ENCODE measurements at places on chromosomes 7 and 10. TPM values are rescaled to one million over a fixed set of nuclear protein-coding genes. Genes with fewer than 3 reads are reported as not detected.

GRCh38 chr10:5764422-5765297, 48.6 kb downstream of the GDI2 start:
- DNase-seq, result no peak

GRCh38 chr7:25812086-25812850, 339.7 kb upstream of the NFE2L3 start:
- DNase-seq, result no peak

DNA sequence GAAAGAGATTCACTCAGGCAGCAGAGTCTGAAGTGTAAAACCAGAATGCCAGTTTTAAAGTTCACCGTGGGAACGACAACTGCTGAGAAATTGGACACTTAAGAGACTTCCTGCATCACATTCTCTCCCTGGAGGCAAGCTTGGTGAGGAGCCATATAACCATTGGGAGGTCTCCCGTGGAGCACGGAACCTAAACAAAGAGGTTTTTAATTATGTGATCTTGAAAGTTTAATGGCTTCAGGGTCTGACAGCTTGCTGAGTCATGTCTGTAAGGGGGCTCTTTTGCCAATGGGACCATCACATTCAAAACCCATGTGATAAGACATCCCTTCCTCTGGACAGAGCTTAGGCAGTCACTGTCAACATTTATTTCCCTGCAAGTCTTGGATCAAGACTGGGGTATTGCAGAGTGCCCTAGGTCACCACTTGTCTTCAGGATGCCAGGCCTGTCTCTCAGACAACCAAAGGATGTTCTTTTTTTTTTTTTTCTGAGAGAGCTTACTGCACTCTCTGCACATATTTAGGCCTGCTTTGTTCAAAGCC, 674.4 kb downstream of the TYW1 start:
- no peak for DNase-seq

DNA sequence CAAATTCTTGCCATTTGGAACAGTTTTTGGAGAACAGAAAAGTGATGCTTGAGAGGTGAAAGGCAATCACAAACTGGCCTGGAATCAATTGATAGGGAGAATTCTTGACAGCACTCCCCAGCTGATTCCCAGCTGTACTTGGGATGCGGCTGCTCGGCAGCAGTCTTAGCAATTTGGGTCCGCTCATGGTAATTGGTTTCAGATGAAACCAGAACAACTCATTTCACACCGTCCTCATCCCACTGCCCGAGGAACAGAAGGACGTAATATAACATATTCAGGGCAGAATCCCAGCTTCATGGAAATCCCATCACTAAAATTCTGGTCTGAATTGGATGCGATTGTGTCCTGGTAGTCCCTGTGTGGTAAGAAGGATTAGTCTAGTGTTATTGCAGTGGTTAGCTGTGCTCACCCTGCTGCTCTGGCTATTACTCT, 223.3 kb upstream of the FERD3L start:
- DNase-seq, result no peak

- no peak for DNase-seq
Measured at GRCh38 chr7:148834605-148835004, 49.5 kb downstream of the EZH2 start.

GRCh38 chr10:71597821-71598498, 121.6 kb downstream of the C10orf105 start:
- DNase-seq, result no peak

- DNase-seq, result no peak
Measured at GRCh38 chr7:47047384-47047783, 534.5 kb downstream of the TNS3 start.

GRCh38 chr7:31562002-31562401, 48.1 kb downstream of the ITPRID1 start:
- no peak for DNase-seq

GRCh38 chr10:69481305-69481704, 30.0 kb downstream of the TSPAN15 start:
- no peak for DNase-seq

DNA sequence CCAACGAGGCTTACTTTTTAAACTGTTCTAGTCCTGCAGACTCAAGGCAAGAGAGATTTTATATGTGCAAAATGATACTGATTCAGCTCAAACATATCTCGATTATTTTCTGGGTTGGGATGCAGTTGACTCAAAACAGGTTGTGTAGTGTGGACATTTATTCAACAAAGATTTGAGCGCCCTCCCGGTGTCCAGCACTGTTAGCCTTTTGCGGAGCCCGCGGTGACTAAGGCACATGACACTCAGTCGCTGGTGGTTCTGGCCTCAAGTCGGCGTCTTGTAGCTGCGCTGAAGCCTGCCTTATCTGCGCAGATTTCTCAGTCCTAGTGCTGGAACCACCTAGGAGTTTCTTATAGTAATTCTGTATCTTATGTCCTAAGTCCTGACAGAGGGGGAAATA, 938 bp upstream of the CADPS2 start:
- no peak for DNase-seq

DNA sequence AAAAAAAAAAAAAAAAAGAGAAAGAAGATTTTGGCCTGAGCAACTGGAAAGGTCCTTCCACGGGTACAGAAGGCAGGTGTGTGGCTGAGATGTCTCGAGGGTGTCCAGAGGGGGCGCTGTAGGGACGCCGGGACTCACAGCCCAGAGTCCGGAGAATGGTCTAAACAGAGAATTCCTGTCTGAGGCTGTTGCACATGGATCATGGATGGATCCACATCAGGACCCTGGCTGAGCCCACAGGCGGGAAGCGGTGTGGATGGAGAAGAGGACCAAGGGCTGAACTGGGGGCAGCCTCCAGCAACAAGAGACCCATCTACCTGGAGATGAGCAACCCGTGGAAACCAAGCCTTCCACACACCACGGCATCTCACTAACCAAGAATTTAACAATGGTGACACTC, 55.0 kb downstream of the PKD1L1 start:
- no peak for DNase-seq

DNA sequence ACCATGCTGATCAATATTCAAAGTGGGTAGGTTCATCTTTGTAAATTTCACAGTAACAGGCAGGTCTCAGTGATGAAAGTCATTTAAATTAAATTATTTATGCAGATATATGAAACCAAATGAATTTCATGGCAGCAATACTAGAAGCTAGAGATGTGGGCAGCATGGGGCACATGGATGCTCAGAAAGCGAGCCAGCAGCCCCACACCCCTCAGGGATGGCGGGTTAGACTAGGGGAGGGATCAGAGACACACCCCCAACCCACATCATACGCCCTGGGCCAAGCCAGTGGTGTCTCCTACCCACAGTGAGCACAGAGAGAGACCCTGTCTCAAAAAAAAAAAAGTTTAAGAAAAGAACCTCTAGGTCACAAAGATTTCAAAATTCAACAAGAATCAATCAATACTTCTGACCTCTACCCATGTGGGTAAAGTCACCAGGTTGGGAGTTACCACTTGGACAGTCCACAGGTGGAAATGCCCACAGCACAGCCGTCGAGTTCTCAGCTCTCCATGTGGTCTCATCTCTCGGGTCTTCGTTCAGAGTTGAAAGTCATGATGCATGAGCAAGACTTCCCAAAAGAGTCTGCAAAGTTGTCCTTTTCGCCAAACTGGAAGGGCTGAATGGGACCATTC, 79.3 kb upstream of the PPP2R2D start:
- no peak for DNase-seq

DNA sequence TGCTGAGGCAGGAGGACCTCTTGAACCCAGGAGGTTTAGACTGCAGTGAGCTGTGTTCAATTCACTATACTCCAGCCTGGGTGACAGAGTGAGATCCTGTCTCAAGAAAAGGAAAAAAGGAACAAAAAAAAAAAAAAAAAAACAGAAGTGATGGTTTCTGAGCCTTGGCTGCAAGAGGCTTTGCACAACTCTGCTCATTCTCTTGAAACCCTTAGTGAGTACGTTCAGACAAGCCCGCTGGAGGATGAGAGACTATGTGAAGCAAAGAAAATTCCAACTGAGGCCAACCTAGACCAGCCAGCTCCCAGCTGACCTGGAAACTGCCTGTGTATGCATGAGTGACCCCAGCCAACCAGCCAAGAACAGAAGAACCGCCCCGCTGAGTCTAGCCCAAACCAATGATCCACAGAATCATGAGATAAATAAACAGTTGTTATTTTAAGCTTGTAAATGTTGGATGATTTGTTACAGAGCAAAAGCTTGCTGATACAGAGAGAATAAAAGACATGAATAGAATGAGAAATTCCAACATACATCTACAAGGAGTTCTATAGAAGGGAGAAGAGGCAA, 50.6 kb upstream of the FZD9 start:
- DNase-seq, result no peak

GRCh38 chr7:18978108-18978495, 139.3 kb downstream of the TWIST1 start:
- DNase-seq, result no peak

DNA sequence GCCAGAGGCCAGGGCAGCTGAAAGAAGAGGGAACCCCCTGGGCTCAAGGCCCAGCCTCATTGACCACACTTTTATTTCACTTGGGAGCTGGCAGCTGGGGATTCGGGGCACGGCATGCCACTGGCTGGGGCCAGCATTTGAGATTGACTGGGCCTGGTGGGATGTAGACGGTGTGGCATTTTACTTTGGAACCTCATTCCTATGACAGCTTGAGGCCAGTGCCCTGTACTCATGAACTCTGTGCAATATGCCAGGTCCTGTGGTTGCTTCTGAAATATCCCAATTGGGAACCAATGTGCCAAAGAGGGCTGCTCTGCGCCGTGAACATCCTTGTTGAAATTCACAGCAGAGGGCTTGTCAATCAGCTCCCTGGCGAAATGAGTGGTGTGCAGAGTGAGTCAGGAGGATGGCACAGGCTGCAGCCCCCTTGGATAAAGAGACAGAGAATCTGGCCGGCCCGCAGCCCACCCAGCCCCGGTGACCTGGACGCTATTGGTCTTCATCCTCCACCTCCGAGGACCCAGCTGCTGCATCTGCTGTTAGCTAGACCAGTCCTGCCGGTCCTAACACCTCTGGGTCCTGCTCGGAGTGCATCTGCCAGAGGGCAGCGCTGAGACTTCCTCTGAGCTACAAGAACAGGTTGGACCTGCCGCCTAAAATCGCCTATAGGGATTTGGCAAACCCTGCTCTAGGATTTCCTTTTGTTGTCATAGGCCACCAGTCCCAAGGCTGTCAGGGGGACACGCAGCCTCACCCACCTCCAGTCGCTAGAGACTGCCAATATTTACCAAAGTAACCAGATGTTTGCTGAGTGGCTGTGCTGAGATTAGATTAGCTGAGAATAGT, 58.0 kb downstream of the PRKAG2 start:
- no peak for DNase-seq

DNA sequence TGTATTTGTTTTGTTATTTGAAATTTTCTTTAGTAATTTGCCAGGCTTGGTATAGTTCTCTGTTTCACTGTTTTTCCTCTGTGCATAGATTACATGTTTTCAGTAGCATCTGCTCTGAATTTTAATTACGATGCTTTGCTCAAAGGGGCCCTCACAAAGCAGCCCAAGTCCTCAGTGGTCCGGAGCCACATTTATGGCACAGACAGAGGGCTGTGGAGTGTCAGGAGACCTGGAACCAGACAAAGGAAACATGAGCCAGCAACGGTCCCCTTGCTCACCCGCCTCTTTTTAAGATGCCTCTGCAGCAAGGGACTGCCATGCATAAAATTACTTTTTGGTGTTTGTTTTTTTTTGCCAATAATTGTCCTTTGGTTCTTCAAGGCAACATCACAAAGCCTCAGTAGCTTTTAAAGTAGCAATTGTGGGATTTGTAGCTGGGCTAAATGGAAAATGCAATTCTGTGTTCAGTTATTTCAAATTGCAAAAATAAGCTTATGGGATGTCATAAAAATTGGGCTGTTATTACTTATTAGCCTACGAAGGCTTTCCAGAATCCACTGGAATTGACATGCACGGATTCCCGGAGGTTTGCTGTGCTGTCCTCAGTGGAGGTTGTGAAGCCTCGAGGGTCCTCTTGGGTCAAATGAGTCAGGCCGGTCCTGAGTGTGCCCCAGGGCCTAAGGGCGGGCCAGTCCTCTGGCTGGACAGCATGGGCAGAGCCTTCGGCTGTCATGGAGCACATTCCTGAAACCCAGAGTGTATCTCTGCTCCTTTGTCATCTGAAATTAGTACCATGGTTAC, 422.8 kb downstream of the GLRX3 start:
- DNase-seq, result no peak

DNA sequence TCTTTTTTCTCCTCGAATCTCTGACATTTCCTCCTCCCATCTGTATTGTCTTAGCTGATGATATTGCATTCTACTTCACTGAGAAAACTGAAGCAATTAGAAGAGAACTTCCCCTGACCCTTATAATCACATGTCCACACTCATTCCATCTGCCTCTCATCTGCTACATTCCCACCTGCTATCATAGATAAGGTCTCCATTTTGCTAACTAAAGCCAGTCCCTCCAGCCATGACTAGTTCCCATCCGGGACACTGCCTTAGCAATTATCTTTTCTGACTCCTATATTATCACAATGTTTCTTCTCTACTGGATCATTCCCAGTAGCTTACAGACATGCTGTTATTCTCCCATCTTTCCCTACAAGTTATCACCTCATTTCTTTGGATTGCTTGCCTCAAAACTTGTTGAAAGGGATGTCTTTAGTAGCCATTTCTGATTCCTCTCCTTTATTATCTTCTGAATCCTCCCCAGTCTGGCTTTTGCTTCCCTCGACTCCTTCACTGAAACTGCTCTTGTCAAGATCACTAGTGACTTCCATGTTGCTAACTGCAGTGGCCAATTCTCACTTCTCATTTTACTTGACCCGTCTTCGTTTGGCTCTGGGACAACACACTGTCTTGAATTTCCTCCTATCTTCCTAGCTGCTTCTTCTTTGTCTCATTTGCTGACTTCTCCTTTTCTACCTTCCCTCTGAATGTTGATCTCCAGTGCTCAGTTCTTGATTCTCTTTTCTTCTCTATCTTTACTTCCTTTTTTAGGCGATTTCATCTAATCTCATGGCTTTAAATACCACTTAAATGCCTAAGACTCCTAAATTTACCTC, 35.9 kb downstream of the FZD1 start:
- no peak for DNase-seq

DNA sequence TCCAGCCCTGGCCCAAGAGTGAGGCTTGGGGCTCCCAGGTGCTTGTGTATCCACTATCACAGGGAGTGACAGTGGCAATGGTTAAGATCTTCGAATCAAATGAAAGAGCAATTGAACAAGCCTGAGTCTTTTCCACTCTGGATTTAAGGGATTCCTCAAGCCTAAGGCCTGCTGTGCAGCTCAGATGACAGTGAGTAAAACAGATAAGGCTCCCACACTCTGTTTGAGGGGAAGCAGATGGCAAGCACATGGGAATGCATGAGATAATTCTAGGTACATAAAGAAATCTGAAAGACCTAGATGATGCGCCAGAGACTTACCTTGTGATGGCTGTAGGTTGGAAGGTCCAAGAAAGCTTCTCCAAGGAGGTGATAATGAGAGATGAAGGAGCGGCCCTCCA, 95.0 kb downstream of the LRRC18 start:
- DNase-seq, result no peak

Gene OPN1SW
- total RNA-seq, result not detected

Gene MCM7
- total RNA-seq, result 112 TPM

Gene FXYD4
- total RNA-seq, result not detected

Gene EVX1
- not detected for total RNA-seq

Gene CADPS2
- total RNA-seq, result not detected

Gene CDHR1
- 9.5 TPM for total RNA-seq

Gene CLRN3
- total RNA-seq, result not detected

Gene CPA5
- not detected for total RNA-seq

Data from natural killer cell (primary cell).